ENCODE measurements at places on chromosomes 3 and 15.

DNA sequence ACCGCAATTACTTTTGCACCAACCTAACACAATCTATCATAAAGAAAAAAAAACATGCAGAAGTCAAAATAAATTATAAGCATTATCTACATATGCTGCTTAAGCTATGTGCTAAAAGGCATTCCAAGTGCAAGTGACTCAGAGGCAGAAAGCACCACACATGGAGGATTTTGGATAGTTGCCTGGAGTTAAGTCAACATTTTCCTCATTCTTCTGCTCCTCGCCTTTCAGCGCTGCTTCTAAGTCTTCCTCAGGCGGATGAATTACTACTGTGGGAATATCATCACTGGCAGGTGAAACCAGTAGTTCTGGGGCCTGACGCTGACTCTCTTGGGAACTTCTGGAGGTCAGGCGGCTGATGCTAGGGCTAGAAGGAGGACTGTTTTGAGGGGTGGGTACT is 53.1 kb downstream of the SLC4A7 start:
- DNase-seq, result no peak

DNA sequence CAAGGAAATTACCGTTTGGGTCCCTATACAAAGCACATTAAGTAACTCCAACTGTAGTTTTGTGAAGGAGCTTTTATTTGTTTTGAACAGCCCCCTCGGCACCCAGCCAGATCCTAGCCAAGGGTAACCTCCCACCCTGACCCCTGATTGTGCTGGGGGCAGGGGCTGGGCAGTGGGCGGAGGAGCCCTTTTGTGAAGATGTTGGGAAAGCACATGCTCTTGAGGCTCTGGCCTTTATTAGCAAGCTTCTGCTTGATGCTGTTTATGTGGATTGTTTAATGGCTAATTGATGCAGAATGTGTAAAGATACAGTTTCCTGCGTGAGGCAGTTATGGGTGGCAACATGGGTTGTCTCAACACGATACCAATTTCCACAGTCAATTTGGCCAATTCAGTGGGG is 136.5 kb downstream of the MAP2K5 start:
- no peak for DNase-seq

DNA sequence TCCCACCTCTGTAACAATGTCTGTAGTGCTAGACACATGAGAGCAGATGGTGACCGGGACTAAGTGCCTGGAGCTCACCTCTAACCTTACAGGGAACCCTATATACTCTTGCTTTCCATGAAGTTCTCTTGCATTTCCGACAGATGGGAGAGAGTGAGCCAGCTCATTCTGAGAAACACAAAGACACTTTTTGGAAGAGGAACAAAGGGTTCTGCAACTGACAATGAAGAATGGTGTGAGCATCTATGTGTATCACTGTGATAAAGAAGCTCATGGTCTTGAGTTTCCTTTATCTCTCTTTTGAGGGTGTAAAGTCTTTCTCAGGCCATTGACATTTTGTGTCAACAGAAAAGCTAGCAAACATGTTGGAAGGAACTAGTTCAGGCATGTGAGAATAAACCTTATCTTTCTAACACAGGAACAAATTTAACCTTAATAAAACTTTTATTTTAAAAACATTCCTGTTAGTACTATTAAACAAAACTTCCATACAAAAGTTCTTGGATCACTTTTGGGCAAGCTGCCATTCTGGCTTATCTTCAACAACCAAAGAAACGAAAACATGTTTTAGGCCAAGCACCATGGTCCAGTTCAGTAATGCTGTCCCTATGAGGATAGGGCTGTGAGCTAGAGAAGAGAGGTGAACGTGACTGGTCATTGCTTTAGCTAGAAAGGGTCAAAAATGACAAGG is 142.7 kb downstream of the THRB start:
- no peak for DNase-seq

GRCh38 chr3:18772699-18773305 is 347.7 kb upstream of the SATB1 start:
- DNase-seq, result no peak

GRCh38 chr15:43939070-43939469 is 112.3 kb downstream of the WDR76 start:
- DNase-seq, result no peak

- DNase-seq, result no peak
Measured at GRCh38 chr3:172094621-172095557, 55.5 kb downstream of the FNDC3B start.

DNA sequence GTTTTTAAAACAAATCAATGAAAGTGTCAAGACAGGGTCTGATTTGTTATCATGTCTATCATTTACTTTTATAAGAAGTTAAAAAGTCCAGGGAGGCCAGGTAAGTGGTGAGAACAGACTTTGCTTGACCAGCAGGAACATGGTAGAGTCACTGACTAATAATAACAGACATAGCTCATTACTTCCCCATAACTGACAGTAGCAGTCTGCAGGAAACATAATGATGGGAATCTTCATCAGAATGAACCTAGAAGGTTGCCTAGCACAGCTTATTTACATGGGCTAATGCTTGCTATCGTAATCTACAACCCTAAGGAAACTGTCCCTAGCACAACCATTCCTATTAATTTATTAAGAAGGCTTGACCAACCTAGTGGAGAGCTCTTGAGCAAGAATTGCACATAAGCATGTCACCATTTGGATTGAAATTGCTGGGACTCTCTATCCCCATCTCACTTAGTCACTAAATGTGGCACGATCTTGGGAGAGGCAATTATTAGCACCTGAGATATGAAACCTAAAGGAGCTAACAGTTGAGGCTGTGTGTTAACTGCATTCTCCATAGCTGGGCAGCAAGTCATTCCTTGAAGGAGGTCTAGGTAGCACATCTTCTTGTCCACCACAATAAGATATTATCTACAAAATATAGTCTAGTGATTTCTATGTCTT is 139.6 kb upstream of the ZBTB20 start:
- DNase-seq, result no peak

- no peak for DNase-seq
Measured at GRCh38 chr15:25184356-25185155, 229.8 kb downstream of the SNRPN start.

GRCh38 chr3:27623085-27623753 is 98.9 kb downstream of the EOMES start:
- no peak for DNase-seq

- no peak for DNase-seq
Measured at GRCh38 chr15:39417366-39418134, 163.3 kb upstream of the THBS1 start.

- no peak for DNase-seq
Measured at GRCh38 chr3:23329471-23330105, 126.5 kb downstream of the UBE2E2 start.

All from stimulated activated CD8-positive, alpha-beta memory T cell treated with anti-CD3 and anti-CD28 coated beads, Interleukin-4, amount 100 ng/mL, for 1 hour (primary cell).